ENCODE measurements at places on chromosomes 7 and 10.

DNA sequence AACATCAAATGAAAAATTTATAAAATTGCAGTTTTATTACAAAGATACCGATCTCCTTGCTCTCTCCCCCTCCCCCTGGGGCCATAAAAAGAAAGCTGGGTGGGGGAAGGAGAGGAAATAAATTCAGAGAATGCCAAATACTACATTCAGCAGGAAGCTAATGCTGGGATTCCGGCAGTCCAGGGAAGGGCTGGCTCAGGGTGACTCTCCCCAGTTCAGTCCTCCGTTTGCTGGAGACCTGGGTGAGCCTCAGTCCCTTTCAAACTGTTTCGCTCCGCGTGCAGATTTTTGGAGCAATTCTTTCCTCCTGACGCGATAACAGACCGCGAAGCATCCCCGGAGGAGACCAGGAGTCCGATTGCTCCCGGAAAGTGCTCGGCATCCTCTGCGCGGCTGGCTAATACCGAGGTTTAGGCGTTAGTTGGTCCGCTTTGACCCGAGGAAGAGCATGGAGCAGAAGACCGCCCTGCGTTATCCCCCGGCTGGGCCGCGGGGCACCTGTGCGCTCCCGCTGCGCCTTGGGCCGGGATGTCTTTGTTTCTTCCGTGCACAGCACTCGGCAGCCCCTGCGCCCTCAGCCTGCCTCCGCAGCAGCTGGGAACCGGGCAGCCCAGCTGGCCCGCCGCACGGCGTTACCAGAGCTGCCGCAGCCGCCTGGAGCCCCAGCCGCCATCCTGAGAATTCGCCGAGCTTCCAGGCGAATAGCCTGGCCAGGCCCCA is 3.9 kb upstream of the HOXA2 start:
- DNase-seq = no peak

GRCh38 chr7:7333610-7334009 is 151.3 kb downstream of the C1GALT1 start:
- no peak for DNase-seq

- DNase-seq = no peak
These were observed 8.5 kb downstream of the FAM53B start for GRCh38 chr10:124735491-124736286.

- DNase-seq = no peak
These were observed 7.8 kb downstream of the LIPF start for GRCh38 chr10:88672041-88672440.

GRCh38 chr7:129169171-129169671 is 19.2 kb upstream of the SMO start:
- no peak for DNase-seq

GRCh38 chr10:128000471-128001362 is 93.8 kb downstream of the PTPRE start:
- DNase-seq = no peak

DNA sequence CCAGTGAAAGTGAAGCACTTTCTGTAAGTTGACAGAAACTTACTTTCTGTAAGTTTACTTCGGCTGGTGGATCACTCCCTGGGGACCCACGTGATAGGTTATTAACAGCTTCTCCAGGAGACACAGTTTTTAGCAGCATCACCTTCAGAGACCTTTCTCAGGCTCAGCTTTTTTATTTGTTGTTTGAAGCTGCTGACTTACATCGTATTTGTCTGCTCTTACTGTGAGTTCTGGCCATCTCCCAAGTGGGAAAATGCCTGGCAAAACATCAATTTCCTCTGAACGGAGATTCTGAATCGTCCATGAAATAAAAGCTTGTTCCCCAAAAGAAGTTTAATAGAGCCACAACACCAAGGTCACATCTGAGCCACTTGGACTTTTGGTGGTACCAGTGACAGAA is 178.7 kb upstream of the PODXL start:
- no peak for DNase-seq

GRCh38 chr10:59126261-59126660 is 50.2 kb upstream of the PHYHIPL start:
- no peak for DNase-seq

DNA sequence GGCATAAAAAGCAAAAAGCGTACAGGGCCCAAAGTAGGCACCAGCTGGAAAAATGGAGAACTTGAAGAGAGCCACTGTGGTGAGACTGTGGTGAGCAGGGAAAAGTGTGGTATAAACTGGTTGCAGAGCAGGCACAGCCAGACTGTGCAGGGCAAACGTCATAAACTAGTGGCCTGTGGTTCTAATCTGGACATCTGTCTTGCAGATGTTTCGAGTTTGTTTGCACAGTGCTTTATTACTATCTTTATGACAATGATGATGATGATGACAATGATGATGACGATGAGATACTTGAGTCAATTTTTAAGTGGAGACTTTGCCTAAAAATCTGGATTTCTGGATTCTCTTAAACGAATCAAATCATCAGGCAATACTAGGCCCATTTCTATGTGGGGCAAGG is 45.7 kb downstream of the SEMA3C start:
- no peak for DNase-seq

- DNase-seq = no peak
These were observed 351.2 kb downstream of the PHTF2 start for GRCh38 chr7:78149787-78150186.

DNA sequence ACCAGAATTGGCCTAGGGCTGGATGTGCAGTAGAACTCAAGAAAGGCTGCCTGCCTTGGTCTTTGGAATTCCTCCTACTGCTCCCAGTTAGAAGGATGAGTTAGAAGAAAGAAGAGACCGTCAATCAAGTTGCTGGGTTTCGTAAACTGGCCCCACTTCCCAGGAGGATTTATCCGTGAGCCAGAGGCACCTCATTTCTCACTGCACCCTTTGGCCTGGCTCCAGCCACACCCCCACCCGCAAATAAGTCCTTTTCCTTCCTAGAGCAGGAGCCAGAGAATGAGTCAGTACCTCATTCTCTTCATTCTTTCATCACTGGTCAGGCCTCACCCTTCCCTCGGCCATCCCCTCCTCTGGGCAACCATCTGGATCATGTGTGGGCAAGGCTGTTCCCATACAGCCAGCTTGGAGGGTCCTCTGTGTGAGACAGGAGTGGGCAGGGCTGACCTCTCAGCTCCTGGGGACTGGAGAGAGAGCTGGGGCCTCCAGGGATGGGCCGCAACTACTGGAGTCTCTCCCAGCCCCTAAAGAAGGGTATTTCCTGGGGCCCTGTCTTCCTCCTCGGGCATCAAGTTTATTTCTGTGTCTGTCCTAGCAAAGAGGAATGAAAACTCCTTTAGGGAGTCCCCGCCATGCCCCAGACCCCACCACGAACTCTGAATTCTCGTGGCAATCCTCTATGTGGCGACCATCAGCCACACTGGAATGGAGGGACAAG is 87.2 kb upstream of the DUSP5 start:
- DNase-seq = no peak

DNA sequence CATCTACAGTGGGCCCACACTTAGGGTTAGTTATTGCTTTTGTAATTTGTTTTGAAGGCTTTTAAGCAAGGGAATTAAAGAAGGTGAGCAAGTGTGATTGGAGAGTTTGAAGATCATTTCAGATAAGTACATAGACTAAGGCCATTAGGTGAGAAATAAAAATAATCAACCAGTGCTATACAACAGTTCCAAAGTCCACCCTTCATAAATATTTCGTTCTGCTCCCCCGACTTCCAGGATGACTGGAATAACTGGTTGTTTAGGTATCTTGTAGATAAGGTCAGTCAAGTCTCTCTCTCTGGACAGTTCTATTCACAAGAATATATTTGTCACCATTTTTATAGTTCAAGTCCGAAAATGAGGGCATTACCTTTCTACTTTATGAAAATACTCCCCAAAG is 98.0 kb upstream of the MBL2 start:
- no peak for DNase-seq

- no peak for DNase-seq
These were observed 293.9 kb downstream of the CAMK1D start for GRCh38 chr10:12643279-12643678.

- DNase-seq = no peak
These were observed 58.4 kb upstream of the WAPL start for GRCh38 chr10:86579883-86580520.

DNA sequence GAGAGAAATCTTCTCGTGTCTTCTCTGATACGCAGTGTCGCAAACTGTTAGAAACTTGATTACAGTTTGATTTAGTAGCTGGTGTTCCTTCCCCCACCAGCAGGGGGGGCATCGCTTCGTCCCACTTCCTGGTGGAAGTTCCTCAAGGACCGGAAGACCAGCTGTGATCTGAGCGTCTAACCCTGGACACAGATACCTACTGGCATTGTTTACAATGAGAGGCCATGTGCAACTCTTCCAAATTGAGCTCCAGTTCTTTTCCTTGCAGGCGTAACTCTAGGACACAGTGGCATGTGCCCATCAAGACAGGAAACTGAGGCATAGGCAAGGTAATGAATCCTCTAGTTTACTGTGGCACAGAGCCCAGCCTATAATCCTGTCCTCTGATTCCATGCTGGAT is 219.0 kb downstream of the CCDC3 start:
- peak; percentile 55 for DNase-seq

GRCh38 chr7:18338910-18339523 is 156.5 kb upstream of the HDAC9 start:
- no peak for DNase-seq

DNA sequence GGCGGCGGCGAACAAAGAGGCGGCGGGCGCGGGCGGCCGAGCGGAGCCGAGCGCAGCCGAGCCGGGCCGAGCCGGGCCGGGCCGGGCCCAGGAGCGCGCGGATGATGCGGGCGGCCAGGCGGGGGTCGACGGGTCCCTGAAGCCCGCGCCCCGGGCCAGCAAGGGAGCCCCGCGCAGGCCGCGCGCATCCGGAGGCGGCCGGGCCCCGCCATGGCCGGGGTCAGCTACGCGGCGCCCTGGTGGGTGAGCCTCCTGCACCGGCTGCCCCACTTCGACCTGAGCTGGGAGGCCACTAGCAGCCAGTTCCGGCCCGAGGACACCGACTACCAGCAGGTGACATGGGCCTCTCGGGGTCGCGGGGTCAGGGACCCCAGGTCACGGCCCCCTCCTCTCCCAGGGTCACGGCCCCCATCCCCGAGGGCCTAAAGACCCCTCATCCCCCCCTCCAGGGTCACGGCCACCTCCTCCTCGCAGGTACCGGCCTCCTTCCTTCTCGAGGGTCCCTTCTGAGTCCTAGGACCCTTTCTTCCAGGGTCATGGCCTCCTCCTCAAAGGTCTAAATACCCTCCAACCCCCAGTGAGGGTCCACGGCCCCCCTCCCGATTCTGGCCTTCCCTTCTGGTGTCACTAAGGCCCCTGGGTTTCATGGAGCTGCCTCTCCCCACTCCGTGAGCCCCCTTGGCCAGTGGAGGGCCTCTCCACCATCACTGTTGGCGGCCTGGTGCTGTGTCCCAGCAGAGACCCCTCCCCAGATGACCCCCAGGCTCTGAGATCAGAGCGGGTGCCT is at the start of gene TTYH3:
TTYH3 (plus strand) TSS at position 41 of the 787 bp plus-strand sequence; CDS start at position 211, 170 bp downstream.
- DNase-seq = no peak

DNA sequence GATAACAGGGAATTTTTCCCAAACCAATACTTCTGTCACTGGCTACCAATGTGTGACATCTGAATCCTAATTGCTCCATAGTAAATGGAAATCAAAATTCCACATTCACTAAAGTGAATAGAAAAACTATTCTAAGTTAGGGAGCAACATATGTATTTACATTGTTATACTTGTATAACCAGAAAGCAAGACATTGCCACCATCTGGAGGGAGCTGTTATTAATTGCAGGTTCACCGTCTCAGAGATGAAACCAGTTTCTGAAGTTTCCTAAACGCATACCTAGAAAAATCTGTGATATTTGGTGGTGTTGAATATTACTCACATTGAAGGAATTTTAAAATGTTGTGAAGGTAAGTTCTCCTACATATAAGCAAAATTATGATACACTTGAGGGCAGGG is 390.1 kb downstream of the NXPH1 start:
- no peak for DNase-seq

- DNase-seq = no peak
These were observed 50.4 kb downstream of the CLEC2L start for GRCh38 chr7:139573871-139574270.

DNA sequence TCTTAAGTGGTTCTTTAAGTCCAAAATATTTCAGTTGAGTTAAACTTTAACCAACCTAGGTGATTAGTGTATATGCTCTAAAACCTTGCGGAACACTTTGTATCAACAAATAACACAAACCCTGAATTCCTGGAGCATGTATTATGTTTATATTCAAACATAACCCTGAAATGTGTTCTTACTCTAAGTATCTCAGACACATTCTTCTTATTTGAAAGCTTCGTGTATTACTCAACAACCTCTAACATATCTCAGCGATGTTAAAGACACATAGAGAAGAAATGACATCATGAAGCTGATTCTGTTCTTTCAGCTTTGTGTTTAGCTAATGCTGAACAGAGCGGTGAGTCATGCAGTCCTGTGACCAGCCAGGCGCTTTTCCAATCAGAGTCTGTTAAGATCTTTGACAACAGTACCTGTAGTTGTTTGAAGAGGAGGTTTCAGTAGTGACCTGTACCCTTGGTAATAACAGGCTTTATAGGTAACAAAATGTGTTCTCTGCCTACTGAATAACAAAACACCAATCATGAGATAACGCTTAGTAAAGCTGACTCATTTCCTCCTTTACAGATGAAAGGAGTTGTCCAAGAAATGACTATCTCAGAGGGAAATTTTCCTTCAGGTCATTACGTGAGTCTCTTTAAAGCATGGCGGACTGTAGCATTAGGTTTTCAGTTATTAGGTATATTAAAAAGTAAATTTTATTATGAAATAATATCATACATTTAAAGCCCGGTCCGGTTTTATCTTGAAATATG is 67.3 kb upstream of the KLF6 start:
- DNase-seq = no peak

DNA sequence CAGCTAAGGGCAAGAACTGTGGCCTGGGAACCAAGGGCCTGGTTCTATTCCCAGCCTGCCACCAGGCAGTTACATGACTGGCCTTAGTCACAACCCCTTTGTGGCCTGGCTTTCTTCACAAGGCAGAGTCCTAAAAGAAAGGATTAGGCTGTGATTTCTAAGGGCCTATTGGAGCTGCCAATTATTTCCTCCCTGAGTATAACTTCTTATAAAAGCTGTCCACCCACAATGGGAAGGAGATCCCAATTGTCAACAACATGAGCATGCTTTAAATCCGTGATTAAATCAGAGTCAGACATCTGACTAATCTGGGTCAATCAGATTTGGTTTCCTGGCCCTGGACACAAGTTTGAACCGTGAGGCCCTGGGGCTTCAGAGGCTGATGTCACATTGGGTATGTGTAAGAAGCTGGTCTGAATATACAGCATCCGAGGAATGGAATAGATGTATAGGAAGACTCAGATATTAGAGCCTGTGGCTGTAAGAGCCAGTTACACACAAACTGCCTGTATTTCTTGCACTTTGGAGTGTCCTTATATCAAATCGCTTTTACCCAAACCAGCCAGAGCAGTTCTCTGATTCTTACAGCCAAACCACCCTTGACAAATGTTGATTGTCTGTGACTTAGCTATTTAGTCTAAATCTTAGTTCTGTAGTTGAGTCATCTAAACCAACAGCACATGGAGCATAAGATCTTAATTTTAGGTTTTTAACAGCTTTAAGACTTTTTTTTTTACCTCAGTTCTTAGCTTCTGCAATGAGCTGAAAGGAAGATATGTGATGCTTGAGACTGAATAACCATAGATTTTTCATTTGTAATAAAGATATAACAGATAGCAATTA is 61.3 kb downstream of the ABCB4 start:
- peak; percentile 45 for DNase-seq

Data from SK-N-DZ (cell line).